ENCODE measurements at places on chromosomes 11 and 22.

DNA sequence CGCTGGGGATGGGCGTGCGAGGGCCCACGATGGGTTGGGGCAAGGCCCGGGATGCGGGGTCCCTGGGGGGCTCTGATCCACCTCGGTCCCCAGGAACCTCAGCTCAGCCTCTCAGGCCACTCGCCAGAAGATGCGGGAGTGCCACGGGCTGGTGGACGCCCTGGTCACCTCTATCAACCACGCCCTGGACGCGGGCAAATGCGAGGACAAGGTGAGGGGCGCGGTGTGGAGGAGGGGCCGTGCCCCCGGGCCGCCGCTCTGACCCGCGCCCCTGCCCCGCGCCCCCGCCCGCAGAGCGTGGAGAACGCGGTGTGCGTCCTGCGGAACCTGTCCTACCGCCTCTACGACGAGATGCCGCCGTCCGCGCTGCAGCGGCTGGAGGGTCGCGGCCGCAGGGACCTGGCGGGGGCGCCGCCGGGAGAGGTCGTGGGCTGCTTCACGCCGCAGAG, 6.3 kb downstream of the PKP3 start:
- no peak for DNase-seq

GRCh38 chr11:121800240-121800639, 315.8 kb downstream of the BLID start:
- DNase-seq: no peak

- DNase-seq: no peak
These were observed 18.3 kb upstream of the MUC5B start for GRCh38 chr11:1204381-1205101.

DNA sequence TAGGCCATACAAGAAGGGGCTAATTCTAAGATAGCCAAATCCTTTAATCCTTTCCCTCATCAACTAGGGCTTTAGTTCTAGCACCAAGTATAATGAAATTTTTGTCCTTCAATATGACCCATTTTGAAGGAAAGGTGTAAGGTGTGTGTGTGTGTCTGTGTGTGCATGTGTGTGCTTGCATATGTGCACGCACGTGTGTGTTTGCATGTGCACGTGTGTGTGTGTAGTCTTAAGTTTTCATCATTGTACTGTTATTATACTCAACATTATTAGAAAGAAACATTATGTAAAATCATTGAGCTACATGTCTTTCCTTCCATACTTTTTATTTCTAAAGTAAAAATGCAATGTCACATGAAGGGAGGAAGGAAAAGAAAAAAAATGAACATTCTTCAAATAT, 547.7 kb downstream of the FAM181B start:
- DNase-seq: no peak

- no peak for DNase-seq
These were observed 22.7 kb upstream of the CCND1 start for GRCh38 chr11:69618237-69618636.

DNA sequence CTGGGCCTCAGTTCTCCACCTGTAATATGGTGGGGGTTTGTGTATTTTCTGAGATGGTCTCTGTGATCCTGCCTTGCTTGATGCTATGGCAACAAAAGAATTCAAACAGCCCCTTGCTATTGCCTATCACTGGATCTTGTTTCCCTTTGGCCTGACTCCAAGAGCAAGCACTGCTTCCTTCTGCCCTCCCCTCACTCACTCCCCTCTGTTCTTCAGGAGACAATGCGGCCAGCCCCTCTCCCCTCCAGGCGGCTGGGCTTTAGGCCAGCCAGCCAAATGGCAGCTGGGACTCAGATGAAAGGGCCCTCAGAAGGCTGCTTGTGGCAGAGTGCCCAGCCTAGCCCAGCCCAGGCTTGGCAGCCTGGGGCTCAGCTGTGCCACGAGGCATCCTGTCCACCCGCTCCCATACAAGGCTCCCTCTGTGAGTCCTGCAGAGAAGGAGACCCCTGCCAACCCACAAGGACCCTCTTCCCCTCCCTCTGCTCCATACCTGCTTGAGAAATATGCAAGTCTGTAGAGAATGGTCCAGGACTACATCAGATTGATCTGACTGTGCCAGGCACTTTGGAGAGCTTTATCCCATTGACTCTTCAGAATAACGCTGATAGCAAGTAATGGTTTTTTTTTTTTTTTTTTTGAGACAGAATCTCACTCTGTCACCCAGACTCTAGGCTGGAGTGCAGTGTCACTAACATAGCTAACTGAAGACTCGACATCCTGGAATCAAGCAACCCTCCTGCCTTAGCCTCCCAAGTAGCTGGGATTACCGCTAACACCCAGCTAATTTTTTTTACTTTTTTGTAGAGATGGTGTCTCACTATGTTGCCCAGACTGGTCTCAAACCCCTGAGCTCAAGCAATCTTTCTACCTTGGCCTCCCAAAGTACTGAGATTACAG, 7.6 kb upstream of the KCTD14 start:
- peak; percentile 49 for DNase-seq

- DNase-seq: peak; percentile 72
These were observed 27.4 kb upstream of the MALAT1 start for GRCh38 chr11:65471447-65471891.

GRCh38 chr22:18955696-18956095, 19.6 kb upstream of the PRODH start:
- DNase-seq: no peak

DNA sequence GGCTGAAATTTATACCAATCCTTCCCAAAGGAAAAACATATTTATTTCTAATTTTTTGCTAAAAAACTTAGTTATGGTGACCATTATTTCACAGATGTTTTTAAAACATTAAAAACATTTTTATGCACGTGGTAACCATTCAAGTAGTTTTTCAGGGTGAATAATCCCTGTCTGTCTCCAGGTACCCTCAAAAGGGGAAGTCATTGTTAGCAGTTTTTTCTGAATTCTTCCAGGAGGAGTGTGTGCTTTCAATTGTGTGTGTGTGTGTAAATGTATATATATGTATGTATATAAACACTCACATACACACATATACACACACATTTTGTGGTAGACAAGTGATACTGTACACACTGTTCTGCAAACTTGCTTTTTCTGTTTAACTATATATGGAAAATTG, 43.9 kb downstream of the MIAT start:
- no peak for DNase-seq

DNA sequence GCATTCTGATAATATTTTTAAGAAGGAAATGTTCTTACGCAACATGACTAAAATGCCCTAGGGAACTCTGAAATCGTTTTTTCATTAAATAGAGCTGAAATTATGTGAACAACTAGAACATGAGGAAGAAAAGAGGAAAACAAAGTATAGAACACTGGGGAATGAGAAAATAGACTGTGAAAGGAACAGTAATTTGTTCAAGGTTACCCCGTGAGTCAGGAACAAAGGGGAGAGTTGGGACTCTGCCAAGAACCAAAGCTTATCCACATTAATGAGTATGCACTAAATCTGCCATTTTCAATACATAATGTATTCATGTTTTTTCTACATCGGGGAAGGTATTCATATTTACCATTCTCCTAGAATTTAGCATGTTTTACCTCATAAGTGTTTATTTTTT, 961.8 kb upstream of the CCDC90B start:
- no peak for DNase-seq

- DNase-seq: no peak
These were observed 33.7 kb downstream of the PISD start for GRCh38 chr22:31628362-31628761.

DNA sequence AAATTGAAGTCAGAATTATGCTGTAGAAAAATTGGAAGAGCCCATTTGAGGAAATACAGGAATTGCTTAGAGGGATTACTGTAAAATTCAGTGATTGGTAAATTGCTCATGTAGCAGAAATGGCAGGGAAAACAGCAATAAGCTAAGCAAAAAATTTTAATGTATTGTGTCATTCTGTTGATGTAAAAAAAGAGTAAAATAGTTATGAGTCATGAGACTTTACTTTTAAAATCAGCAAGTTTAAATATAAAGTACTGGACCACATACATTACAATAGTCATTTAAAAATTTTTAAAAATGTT, 10.4 kb downstream of the PDHX start:
- DNase-seq: no peak

GRCh38 chr11:118870396-118871343, 13.0 kb upstream of the CXCR5 start:
- no peak for DNase-seq

GRCh38 chr22:38273135-38273826, 471 bp upstream of the TMEM184B start:
- no peak for DNase-seq

- no peak for DNase-seq
These were observed 6.5 kb upstream of the ALDH3B2 start for GRCh38 chr11:67680696-67681470.

DNA sequence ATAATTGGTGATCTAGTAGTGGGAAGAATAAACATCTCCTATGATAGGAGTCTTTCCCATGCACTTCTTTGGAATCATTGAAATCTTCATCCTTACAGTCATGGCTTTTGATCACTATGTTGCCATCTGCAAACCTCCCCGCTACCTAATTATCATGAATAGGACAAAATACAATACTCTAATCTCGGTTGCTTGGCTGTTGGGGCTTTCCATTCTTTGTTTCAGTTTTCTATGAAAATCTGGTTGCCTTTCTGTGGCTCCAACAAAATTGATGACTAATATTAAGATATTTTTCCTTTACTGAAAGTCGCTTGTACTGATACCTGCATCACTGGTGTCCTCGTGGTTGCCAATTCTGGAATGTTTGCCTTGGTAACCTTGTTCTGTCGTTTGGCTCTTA, 11.9 kb downstream of the OR4C6 start:
- no peak for DNase-seq

GRCh38 chr11:82842019-82842418, 58.2 kb downstream of the PRCP start:
- DNase-seq: no peak

- DNase-seq: peak; percentile 84
These were observed 66.3 kb downstream of the PAK1 start for GRCh38 chr11:77407613-77408012.

- DNase-seq: no peak
These were observed 965 bp upstream of the ASCC2 start for GRCh38 chr22:29839039-29839438.

- no peak for DNase-seq
These were observed 367.6 kb upstream of the DDI1 start for GRCh38 chr11:103668859-103669258.

DNA sequence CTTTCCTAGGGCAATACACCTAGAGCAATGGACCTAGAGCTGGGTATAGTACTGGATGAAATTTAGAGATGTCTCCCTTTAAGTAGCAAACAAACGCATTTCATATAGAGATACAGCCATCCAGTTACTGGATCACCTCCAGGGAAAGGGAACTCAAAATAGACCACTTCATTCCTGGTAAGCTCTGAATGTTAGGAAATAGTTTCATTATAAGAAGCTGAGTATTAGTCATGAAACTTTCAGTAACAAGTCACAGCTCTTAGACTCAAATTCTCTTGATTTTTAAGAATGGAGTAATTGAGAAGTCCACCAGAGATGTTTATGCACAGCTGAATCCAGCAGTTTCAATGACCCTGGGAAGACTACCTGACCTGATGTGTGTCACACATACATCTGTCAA, 221.9 kb downstream of the FAM76B start:
- no peak for DNase-seq

GRCh38 chr22:39690881-39691605, 120.5 kb downstream of the CACNA1I start:
- no peak for DNase-seq

- DNase-seq: no peak
These were observed 59.3 kb downstream of the BDNF start for GRCh38 chr11:27640954-27641353.

GRCh38 chr22:11253000-11253511, 4274.9 kb upstream of the OR11H1 start:
- no peak for DNase-seq

GRCh38 chr11:70578831-70579230, 180.5 kb downstream of the CTTN start:
- DNase-seq: no peak

GRCh38 chr22:29151316-29151715, 54.4 kb upstream of the EMID1 start:
- no peak for DNase-seq

GRCh38 chr11:9895006-9895405, 231.1 kb downstream of the SWAP70 start:
- no peak for DNase-seq

GRCh38 chr11:128498721-128499245, 88.6 kb downstream of the ETS1 start:
- no peak for DNase-seq

GRCh38 chr11:1672613-1673350, 24.2 kb upstream of the KRTAP5-6 start:
- DNase-seq: no peak

GRCh38 chr22:48153726-48154125, 1391.3 kb downstream of the TBC1D22A start:
- no peak for DNase-seq

DNA sequence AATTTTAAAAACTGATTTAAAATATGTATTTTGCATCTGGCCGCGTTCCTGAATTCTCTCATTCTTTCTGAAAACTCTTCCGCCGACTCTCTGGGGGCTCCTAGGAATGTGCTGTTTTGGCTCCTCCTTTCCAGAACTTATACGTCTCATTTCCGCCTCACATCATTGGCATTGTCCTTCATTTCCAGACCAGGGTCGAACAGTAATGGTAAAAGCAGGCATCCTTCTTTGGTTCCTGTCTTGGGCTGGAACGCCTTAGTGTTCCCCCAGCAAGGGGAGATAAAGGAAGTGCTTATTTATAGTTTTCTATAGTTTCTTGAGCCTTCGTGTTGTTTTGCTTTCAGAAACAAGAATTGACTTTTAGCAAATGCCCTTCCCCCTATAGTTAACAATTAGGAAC, 10.9 kb upstream of the TNNT3 start:
- DNase-seq: no peak

DNA sequence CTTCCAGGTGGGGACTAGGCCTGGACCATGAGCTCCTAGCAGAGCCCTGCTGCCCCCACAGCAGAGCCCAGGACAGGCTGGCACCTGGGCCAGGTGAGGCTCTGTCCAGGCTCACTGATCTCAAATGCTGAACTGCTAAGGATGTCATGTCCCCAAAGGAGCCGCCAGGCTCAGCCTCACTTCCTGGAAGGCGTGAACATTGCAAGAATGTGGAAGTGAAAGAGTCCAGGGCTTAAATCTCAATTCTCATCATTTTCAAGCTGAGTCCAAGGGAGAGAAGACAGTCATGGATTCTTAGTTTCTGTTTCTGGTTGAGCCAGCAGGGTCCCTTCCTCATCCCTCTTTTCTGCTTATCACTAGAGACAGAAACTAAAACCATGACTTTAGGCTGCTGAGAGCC, 5.0 kb downstream of the ASCL2 start:
- peak; percentile 39 for DNase-seq

- DNase-seq: peak; percentile 68
These were observed 602 bp upstream of the INPP5J start for GRCh38 chr22:31122196-31122531.

DNA sequence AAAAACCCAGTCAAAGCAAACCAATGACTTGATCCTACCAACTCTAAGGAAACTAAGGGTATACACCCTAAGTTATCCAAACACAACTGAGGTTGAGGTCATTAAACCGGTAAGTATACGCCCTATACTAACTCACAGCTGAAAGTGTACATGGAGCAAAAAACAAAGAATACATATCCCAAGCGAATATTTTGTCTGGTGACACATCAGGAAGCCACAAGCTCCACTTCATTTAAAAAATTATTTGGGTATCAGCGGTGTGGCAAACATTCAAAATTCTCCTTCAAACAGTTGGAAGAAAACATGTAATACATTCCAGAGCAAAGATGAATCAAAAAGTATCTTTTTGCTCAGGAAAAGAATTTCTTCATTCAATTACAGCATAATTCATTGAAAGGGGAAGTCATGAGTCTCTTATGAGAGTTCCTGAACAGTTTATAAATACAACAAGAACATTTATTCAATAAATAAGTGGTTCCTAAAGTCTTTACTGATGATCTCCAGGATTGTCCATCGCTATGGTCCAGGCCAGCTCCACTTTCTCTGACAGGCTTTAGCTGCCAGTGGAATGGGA, 4.5 kb upstream of the JAML start:
- no peak for DNase-seq

Data from large intestine (tissue), 12 donors.